ENCODE measurements at places on chromosomes 1 and 21.

DNA sequence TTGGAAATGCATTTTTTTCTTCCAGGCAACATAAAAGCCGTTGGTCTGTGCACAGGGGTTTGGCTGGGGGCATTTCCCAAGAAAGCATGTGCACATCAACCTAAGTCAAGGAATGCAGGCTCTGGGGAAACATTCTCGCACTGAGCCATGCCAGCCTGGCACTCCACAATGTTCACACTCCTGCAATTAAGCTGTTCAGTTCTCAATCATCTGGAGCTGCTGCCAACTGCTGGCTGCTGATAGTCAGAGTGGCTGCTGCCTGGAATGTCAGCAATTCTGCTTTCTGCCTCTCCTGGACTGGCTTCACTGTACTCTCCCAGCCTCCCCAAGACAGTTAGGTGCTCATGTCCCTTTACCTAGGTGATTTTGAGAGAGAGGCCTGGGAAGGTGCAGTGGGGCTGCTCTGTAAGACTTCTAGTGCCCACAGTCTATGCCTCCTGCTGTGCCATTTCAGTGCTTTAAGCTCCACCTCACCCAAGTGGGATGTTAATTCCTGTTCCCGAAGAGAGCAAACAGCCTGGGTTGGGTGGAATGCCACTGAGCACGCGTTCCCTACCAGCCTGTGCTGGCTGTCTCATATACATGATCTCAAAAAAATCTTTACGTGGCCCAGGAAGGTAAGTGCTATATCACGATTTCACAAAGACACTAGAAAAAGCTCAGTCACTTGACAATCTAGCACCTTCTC lies 131.7 kb downstream of the BRINP2 start:
- DNase-seq: no peak

DNA sequence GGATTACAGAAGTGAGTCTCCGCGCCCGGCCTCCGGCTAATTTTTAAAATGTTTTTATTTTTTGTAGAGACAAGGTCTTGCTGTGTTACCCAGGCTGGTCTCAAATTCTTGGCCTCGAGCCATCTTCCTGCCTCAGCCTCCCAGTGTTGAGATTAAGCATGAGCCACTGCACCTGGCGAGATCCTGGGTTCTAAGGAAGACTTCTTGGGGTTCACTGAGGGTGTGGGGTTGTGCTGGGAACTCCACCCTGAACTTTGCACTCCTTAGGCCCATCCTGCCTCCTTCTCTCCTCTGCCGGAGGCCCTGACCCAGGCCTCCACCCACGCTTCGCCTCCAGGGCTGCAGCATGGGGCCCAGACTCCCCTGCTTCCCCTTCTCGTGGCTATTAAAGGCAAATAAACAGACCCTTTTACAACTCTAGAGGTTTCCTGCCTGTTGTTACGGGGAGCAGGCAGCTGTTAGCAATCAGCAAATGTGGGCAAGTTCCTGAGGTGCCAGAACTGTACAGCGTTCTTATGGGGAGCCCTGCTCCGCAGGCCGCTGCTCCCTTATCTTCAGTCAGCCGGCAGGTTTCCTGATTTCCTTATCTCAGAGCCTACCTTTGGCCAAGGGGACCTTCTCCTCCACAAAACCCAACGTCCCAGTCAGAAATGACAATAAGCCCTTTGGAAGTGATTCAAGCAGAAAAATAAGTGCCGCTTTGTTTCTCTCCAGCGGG lies 41.0 kb upstream of the LIN9 start:
- DNase-seq: no peak

DNA sequence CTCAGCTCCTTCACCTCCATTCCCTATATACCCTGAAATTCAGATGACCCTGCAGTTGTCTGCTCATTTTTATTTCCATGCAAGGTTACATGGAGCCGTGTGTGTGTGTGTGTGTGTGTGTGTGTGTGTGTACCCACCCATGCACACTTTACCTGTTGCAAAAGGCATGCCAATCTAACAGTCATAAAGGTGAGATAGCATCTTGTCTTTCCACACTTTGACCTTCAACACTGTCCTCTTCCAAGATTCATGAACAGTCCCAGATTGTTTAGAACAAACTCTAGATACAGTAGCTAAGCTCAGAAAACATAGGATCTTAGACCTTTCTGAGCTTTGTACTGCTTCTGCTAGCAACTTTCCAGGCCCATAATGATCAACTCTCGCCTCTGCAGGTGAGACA lies 9.5 kb downstream of the LRRN2 start:
- no peak for DNase-seq

- no peak for DNase-seq
Observed at GRCh38 chr1:74502432-74502831, 10.0 kb downstream of the LRRC53 start.

- no peak for DNase-seq
Observed at GRCh38 chr1:54940042-54940441, 40.4 kb upstream of the TMEM61 start.

DNA sequence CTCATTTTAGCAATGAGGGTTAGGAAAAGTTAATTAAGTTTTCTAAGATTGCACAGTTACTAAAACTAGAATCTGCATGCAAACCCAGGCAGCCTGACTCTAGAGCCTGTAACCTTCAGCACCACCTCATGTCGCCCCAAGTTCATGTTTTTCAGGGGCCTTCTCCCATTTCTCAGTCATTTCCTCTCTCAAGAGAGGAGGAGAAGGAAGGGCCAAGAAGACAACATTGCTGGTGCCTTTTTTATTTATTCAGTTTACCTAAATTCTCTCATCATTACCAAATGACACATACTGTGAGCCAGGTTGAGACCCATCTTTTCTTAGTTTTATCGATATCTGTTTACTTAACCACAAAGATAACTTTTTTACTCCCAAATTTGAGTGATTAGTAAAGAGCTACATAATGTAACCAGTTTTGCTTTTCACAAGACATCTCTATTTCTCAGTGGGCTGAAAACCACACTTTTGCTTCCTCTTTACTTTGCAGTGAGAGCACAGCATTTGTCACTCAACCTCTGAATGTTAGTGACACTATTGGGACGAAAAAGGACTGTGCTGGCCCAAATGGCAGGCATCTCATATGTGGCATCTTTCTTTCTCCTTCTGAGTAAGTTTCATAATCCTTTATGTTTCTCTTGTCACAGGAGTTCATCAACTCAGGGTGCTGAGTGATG lies at the start of gene CD101:
CD101 (plus strand) TSS at position 507 of the 674 bp plus-strand sequence; CDS start at position 565, 58 bp downstream.
- no peak for DNase-seq

DNA sequence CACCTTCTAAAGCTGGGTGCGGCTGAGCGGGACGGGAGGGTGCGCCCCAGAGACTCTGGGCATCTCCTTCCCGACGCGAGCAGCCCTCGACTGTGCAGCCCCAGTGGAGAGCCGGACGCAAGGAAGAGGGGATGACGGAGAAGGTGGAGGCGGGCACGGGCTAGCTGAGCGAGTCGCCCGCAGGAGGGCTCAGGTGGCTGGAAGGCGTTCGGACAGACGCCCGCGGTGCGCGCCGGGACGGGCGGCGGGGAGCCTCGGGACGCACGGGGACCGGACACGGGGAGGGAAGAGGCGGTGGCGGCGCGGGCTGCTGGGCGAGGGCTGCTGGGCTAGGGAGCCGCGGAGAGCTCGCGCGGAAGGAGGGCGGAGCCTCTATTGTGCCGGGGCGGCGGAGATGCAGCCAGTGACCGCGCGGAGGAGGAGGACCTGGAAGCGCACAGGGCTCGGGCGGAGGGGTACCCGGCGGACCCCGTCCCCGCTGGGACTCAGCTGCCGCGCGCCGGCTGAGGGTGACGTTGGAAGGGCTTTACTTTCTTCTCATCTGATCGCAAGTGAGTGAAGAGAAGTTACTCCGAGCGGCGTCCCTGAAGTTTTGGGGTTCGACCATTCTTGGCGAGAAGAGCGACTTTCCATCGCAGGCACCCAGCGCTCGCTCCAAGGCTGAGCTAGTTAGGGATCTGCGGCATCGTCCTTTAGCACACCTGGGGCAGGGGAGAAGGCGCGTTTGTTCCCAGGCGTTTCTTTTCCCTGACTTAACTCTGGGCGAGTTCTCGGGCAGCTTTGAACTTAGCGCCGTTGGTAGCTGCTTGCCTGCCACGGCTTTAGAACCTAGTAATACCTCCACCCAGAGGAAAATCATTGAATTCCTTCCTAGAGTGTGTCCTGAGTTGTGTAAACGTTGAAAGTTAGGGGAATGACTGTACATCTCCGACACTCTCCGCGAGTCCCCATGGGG lies at the start of gene OLFML2B:
OLFML2B (minus strand) TSS at position 323 of the 955 bp plus-strand sequence. CDS start 439 bp downstream, outside the sequence.
- DNase-seq: peak; percentile 20

- DNase-seq: no peak
Observed at GRCh38 chr1:108085628-108086027, 114.5 kb downstream of the SLC25A24 start.

- no peak for DNase-seq
Observed at GRCh38 chr1:59776960-59777852, 37.5 kb upstream of the HOOK1 start.

DNA sequence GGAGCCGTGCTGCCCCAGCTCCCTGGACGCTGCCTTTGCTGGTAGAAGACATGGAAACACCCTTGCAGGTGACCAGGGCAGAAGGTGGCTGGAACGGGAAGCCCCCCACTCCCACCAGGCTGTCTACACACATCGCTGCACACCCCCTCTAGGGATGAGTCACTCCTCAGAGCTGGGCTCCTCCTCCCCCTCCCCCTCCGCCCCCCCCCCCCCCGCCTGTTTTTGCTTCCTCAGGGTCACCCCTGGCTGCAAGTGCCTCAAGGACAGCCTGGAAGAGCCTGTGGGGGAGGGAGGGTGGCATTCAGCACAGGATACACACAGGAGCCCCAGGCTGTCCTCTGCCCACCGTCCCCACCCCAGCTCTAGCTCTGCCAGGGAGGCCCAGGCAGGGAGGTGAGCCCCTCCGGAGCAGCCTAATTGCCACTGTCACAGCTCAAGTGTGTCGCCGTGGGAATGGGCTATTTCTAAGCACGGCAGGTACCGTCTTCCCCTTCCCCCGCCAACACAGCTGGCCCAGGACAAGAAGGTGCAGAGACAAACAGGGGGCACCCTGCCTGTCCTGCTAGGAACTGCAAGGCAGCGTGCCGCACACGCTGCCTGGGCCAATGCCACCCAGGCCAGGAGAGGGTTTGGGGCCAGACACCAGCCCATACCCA lies 2.5 kb downstream of the FNDC10 start:
- DNase-seq: no peak

GRCh38 chr1:157069601-157070000 lies 24.1 kb upstream of the ARHGEF11 start:
- DNase-seq: no peak

GRCh38 chr1:56897150-56898004 lies 42.8 kb downstream of the C8A start:
- DNase-seq: no peak

DNA sequence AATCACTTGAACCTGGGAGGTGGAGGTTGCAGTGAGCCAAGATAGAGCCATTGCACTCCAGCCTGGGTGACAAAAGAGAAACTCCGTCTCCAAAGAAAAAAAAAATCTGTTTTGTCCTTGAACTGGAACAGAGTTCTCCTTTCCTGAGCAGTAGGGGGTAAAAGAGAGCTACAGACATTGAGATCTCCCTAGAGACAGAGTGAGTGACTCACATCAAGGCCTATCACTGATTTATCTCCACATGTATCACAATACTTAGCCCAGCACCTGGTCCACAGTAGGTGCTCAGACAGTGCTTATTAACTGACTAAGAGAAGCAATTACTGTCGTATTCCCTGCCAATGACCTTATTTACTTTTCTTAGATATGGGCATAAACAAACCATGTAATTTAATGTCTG lies 354.1 kb upstream of the C1orf87 start:
- no peak for DNase-seq

DNA sequence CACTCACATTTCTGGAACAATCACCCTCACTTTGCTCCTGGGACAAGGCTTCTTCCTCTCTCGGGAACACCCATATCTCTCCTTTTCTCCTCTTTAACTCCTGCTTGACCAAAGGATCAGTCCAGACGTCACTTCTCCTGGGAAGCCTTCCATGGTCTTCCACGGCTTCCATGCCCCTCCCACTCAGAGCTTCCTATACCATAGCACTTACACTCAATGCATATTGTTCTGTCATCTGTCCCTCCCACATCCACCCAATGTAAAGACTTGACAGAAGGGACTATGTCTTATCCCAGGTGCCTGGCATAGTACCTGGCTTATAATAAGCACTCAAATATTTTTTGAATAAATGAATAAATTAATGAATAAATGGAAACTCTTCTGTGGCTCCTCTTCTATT lies 28.2 kb downstream of the CD34 start:
- no peak for DNase-seq

- DNase-seq: no peak
Observed at GRCh38 chr21:25896501-25897056, 161.8 kb downstream of the GABPA start.

Data from natural killer cell (primary cell).